T-helper 2 cell (primary cell): ENCODE measurements at places on chromosomes 12 and 14.

GRCh38 chr14:31842899-31843298, 234.2 kb upstream of the ARHGAP5 start:
- DNase-seq = no peak

GRCh38 chr12:4036671-4037271, 163.6 kb upstream of the PARP11 start:
- no peak for DNase-seq

DNA sequence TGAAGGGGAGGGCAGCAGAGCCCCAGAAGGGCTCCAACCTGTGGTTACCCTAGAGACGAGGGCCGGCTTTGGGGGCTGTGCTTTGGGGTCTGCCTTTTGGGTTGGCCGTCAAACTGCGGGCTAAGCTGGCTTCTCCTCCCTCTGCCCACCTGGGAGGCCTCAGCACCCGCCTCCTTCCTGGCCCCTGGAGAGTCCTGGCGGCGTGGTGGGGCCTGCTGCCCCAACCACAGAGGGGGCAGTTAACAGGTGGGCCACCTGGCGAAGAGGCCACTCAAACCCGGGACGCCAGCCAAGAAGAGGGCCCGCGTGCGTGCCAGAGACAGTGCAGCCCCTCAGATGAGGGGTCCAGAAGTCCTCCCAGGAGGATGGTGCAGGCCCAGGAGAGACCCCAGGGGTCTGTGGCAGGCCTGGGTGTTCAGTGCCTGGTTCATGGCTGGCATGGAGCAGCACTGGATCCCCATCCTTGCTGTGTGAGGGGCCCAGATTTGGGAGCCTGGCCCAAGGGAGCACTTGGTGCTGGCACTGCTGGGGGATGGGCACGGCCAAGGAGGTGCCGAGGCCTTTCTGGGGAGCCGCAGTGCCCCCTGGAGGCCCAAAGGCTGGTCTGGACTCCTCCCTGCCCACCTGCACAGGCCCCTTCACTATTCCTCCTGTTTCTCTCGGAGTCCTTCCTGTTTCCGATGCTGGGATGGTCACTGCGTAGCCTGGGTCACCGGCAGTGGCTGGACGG, 48.8 kb downstream of the LRCOL1 start:
- no peak for DNase-seq

- no peak for DNase-seq
Observed at GRCh38 chr12:49803693-49804450, 24.3 kb downstream of the NCKAP5L start.

GRCh38 chr14:106564058-106564643, 1037.8 kb downstream of the TMEM121 start:
- peak; percentile 44 for DNase-seq

DNA sequence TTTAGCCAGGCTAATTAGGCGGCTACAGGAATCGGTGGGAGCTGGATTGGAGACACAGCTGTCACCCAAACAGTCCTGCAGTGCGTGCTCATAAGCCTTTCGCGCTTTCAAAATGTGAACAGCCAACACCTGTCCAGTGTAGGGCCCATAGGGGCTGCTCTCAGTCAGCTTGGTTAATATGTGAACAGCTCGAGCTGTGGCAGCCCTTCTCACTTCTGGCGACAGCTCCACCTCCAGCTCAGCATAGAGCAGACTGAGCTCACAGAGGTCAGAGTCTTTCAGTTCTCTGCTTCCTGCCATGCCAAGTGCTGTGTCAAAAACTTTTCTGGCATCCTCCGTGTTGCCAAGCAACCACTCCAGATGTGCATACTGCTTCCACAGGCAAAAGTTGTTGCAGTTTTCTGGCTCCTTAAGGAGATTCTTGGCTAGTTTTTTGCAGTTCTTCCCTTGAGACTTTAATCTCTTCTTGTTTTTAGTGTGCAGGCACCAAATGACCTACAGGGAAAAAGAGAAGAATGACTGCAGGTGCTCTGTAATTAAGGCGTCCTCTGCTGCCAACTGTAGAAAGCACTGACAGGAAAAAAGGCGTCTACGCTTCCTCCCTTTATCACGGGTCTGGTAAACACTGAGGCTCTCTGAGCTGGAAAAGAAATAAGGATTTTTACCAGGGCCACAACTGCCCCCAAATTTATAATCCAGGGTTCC, 32.5 kb downstream of the PSMC1 start:
- DNase-seq = no peak

- no peak for DNase-seq
Observed at GRCh38 chr14:51554339-51554920, 97.3 kb upstream of the FRMD6 start.

- DNase-seq = no peak
Observed at GRCh38 chr14:102215576-102216250, 76.0 kb downstream of the WDR20 start.
